ENCODE measurements at places on chromosomes 5 and 9. TPM values are rescaled to one million over a fixed set of nuclear protein-coding genes. Genes with fewer than 3 reads are reported as not detected.

- DNase-seq, result no peak
- H3K36me3 ChIP-seq, result peaks cover 13% of the 10 kb centered on the region
- no peak overlapping the region for H3K27ac ChIP-seq
- peaks cover 21% of the 10 kb centered on the region for H3K4me1 ChIP-seq
- H3K27me3 ChIP-seq, result peaks cover 15% of the 10 kb centered on the region
Measured at GRCh38 chr9:130138171-130138653, 34.0 kb upstream of the NCS1 start.

DNA sequence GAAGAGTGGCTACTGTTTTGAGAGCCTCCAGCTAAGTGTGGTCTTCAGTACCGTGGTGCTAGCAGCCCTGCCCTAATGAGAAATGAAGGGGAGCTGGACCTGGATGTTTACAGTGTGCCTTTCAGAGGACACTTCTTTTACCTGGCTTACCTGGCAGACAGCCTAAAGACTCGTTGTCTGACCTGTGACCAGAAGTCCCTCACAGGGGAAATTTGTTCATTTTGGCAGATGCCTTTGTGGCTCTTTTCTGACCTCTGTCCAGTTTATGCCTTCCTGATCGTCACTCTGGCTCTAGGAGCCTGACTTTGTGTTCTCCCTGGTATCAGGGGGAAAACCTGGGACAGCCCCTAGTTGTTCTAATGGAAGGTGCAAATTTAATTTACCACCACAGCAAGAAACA is 475.1 kb downstream of the DMRTA1 start:
- H3K4me1 ChIP-seq, result no peaks in the 10 kb centered on the region
- no peaks in the 10 kb centered on the region for H3K36me3 ChIP-seq
- no peaks in the 10 kb centered on the region for H3K27me3 ChIP-seq
- H3K27ac ChIP-seq, result no peak overlapping the region

- H3K27ac ChIP-seq, result no peak overlapping the region
- H3K4me3 ChIP-seq, result no peak overlapping the region
- no peaks in the 10 kb centered on the region for H3K27me3 ChIP-seq
- no peak for DNase-seq
- no peaks in the 10 kb centered on the region for H3K36me3 ChIP-seq
- no peaks in the 10 kb centered on the region for H3K4me1 ChIP-seq
Measured at GRCh38 chr9:16469184-16469583, 401.3 kb downstream of the BNC2 start.

GRCh38 chr5:77222722-77223121 is 12.2 kb downstream of the PDE8B start:
- DNase-seq, result no peak
- H3K36me3 ChIP-seq, result no peaks in the 10 kb centered on the region
- H3K27ac ChIP-seq, result no peak overlapping the region
- no peaks in the 10 kb centered on the region for H3K4me1 ChIP-seq
- no peak overlapping the region for H3K4me3 ChIP-seq

GRCh38 chr5:143739746-143740145 is 72.2 kb upstream of the HMHB1 start:
- H3K4me1 ChIP-seq, result no peaks in the 10 kb centered on the region
- no peak overlapping the region for H3K4me3 ChIP-seq
- DNase-seq, result no peak
- H3K27me3 ChIP-seq, result no peaks in the 10 kb centered on the region
- H3K27ac ChIP-seq, result no peak overlapping the region

- no peaks in the 10 kb centered on the region for H3K27me3 ChIP-seq
- peak overlapping the region; percentile 90 for H3K27ac ChIP-seq
- DNase-seq, result peak; percentile 67
- H3K36me3 ChIP-seq, result no peaks in the 10 kb centered on the region
- H3K4me3 ChIP-seq, result no peak overlapping the region
Measured at GRCh38 chr5:157917899-157918809, 59.2 kb upstream of the CLINT1 start.

GRCh38 chr5:159732220-159732619 is 184.1 kb upstream of the ADRA1B start:
- no peaks in the 10 kb centered on the region for H3K4me1 ChIP-seq
- H3K27me3 ChIP-seq, result no peaks in the 10 kb centered on the region
- no peak overlapping the region for H3K4me3 ChIP-seq
- DNase-seq, result peak; percentile 15
- H3K27ac ChIP-seq, result no peak overlapping the region

GGTA1 gene
- total RNA-seq, result 7.9 TPM
